ENCODE measurements at places on chromosomes 4 and X. TPM values are rescaled to one million over a fixed set of nuclear protein-coding genes. Genes with fewer than 3 reads are reported as not detected.

The ARMCX2 gene
- total RNA-seq = 36.3 TPM

The SLC6A8 gene
- 26.7 TPM for total RNA-seq

The NPY2R gene
- 0.09 TPM for total RNA-seq

The BTK gene
- 7.8 TPM for total RNA-seq

The GAGE1 gene
- total RNA-seq = not detected

The SRPX gene
- total RNA-seq = 110 TPM

The SSX1 gene
- not detected for total RNA-seq

The PF4V1 gene
- total RNA-seq = not detected

The TACC3 gene
- total RNA-seq = 16.1 TPM

The DMRTC1B gene
- total RNA-seq = not detected

The PSAPL1 gene
- not detected for total RNA-seq

GRCh38 chrX:132837126-132837525 lies 121.3 kb downstream of the HS6ST2 start:
- H3K4me1 ChIP-seq = no peaks in the 10 kb centered on the region
- no peaks in the 10 kb centered on the region for H3K27me3 ChIP-seq
- H3K36me3 ChIP-seq = no peaks in the 10 kb centered on the region
- no peak for DNase-seq

DNA sequence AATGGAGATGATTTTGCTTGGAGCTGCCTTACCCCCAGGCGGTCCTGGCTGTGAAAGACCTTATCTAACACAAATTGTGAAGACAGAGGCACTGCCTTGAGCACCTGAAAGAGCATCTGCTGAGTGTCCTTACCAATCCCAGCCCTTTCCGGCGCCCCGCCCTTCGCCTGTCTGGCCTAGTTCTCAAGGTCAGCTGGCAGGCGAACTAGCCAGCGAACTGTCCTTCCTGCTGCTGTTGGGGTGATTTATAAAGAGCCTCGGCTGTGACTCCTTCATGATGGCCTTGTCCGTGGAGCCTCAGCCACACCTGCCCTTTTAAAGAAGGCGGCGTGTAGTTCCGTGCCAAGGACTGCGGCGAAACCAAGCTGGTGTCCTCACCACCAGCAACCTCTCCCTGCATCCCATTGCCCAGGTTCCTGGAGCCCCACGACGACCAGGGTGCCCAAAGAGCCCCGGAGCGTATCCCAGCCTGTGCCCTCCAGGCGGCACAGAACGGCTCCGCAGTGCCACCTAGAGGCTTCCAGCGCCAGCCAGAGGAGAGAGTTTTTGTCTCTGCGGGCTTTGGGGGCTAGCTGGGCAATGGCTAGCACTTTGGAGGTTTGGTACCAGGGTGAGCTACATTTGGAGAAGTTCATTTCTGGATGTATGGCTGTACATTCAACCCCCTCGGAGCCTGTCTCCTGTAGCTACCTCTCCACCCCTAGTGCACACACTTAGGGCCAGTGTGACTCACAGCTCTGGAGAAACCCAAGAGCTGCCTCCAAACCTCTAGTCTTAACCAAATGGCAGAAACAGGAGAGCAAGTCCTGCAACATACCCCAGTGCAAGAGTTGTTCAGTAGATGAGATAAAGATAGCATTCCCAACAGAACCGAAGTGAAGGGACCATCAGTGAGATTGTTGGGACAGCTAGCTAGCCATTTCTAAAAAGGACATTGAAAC lies 36.8 kb upstream of the VMA21 start:
- no peak overlapping the region for H3K27ac ChIP-seq
- no peak overlapping the region for H3K4me3 ChIP-seq
- no peaks in the 10 kb centered on the region for H3K36me3 ChIP-seq
- no peaks in the 10 kb centered on the region for H3K4me1 ChIP-seq
- no peak for DNase-seq

DNA sequence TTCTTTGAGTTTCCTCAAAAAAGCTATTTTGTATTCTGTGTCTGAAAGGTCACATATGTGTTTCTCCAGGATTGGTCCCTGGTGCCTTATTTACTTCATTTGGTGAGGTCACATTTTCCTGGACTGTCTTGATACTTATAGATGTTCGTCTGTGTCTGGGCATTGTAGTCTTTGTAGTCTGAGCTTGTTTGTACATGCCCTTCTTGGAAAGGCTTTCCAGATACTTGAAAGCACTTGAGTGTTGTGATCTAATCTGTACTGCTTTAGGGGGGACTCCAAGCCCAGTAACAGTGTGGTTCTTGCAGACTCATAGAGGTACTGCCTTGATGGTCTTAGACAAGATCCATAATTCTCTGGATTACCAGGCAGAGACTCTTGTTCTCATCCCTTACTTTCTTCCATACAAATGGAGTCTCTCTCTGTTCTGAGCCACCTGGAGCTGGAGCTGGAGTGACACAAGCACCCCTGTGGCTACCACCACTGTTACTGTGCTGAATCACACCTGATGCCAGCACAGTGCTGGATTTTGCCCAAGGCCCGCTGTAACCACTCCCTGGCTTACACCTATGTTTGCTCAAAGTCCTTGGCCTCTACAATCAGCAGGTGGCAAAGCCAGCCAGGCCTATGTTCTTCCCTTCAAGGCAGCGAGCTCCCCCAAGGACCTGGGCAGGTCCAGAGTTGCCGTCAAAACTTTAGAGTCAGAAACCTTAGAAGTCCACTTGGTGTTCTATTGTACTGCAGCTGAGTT lies 72.3 kb upstream of the EFHC2 start:
- H3K27me3 ChIP-seq = no peaks in the 10 kb centered on the region
- H3K4me3 ChIP-seq = no peak overlapping the region
- DNase-seq = no peak

DNA sequence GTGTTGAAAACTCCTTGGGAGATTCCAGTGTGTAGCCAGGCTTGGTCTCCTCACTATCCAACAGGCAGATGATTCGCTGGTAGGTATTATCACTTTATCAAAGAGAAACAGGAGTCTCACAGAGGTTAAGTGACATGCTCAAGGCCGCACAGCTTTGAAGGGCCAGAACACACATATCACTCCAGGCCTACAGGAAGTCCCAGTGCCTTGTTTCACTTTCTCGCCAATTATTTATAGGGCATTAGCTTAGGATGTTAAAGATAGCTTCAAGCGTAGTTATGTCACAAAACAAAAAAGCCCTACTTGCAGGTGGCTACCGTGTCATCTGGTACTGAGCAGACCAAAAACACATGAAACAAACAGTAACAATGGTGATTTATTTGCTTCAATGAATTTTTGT lies 13.2 kb downstream of the ATP8A1 start:
- no peak for DNase-seq
- no peaks in the 10 kb centered on the region for H3K4me1 ChIP-seq
- H3K36me3 ChIP-seq = no peaks in the 10 kb centered on the region
- no peak overlapping the region for H3K4me3 ChIP-seq

DNA sequence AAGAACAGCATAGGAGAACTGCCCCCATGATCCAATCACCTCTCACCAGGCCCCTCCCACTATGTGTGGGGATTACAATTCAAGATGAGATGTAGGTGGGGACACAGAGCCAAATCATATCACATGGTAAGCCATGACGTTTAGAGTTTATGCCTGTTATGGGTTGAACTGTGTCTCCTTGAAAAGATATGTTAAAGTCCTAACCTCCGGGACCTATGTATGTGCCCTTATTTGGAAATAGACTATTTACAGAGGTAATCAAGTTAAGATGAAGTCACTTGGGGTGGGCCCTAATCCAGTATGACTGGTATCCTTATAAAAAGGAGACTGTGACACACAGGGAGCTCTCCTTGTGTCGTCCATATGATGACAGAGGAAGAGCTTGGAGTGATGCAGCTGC lies 25.2 kb upstream of the SLC2A9 start:
- DNase-seq = no peak
- no peak overlapping the region for H3K4me3 ChIP-seq
- no peaks in the 10 kb centered on the region for H3K4me1 ChIP-seq
- peaks cover 3% of the 10 kb centered on the region for H3K36me3 ChIP-seq
- no peak overlapping the region for H3K27ac ChIP-seq

GRCh38 chr4:165398570-165398969 lies 19.8 kb downstream of the CPE start:
- peaks cover 1% of the 10 kb centered on the region for H3K4me1 ChIP-seq
- no peaks in the 10 kb centered on the region for H3K36me3 ChIP-seq
- H3K4me3 ChIP-seq = no peak overlapping the region

- no peaks in the 10 kb centered on the region for H3K36me3 ChIP-seq
- no peaks in the 10 kb centered on the region for H3K27me3 ChIP-seq
- H3K27ac ChIP-seq = no peak overlapping the region
Measured at GRCh38 chr4:140154572-140154891, 548 bp upstream of the MAML3 start.

DNA sequence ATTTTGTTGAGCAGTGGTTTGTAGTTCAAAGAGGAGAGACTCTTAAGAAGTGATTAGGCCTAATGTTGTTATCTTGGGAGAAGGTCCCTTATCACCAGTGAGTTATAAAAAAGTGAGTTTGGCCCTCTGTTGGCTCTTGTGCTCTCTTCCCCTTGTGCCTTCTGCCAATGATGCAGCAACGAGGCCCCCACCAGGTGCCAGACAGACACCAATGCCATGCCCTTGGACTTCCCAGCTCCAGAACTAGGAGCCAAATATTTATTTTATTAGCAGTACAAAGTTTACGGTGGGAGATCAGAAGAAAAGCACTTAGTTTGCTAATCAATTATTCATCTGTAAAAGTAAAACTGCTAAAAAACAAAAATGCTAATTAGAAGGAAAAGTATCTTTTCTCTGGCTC lies 22.7 kb upstream of the NAAA start:
- H3K36me3 ChIP-seq = peaks cover 14% of the 10 kb centered on the region
- no peaks in the 10 kb centered on the region for H3K4me1 ChIP-seq
- DNase-seq = no peak
- no peak overlapping the region for H3K27ac ChIP-seq

- no peaks in the 10 kb centered on the region for H3K4me1 ChIP-seq
- no peaks in the 10 kb centered on the region for H3K36me3 ChIP-seq
- H3K27me3 ChIP-seq = no peaks in the 10 kb centered on the region
- no peak overlapping the region for H3K4me3 ChIP-seq
- H3K27ac ChIP-seq = no peak overlapping the region
Measured at GRCh38 chr4:108492816-108493595, 127.4 kb upstream of the RPL34 start.

DNA sequence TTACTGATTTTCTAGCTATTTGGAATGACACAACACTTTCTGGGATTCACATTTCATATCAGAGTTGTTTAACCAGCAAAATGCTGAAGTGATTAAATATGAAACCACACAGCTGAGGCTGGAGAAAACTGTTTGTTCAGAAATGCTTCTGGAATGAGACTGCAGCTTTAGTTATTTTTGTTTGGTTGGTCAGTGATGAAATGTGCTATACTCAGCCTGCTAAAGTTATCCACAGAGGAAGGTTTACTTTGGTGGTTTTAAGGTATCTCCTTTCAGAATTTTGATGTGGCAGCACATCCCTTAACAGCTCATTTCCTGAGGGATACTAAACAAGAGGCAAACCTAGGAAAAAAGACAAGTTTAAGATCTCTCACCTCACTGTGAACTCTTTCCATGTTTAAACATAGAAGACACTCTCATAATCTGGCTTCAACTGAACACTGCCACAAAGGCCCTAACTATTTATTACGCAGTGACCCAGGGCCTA lies 106.6 kb upstream of the PDE5A start:
- H3K36me3 ChIP-seq = no peaks in the 10 kb centered on the region
- H3K27me3 ChIP-seq = no peaks in the 10 kb centered on the region
- peak overlapping the region; percentile 86 for H3K27ac ChIP-seq
- peaks cover 7% of the 10 kb centered on the region for H3K4me1 ChIP-seq
- DNase-seq = no peak

- no peak overlapping the region for H3K27ac ChIP-seq
- DNase-seq = no peak
- no peak overlapping the region for H3K4me3 ChIP-seq
- no peaks in the 10 kb centered on the region for H3K4me1 ChIP-seq
- H3K36me3 ChIP-seq = peaks cover 2% of the 10 kb centered on the region
Measured at GRCh38 chr4:252065-252601, 53.1 kb downstream of the ZNF732 start.

DNA sequence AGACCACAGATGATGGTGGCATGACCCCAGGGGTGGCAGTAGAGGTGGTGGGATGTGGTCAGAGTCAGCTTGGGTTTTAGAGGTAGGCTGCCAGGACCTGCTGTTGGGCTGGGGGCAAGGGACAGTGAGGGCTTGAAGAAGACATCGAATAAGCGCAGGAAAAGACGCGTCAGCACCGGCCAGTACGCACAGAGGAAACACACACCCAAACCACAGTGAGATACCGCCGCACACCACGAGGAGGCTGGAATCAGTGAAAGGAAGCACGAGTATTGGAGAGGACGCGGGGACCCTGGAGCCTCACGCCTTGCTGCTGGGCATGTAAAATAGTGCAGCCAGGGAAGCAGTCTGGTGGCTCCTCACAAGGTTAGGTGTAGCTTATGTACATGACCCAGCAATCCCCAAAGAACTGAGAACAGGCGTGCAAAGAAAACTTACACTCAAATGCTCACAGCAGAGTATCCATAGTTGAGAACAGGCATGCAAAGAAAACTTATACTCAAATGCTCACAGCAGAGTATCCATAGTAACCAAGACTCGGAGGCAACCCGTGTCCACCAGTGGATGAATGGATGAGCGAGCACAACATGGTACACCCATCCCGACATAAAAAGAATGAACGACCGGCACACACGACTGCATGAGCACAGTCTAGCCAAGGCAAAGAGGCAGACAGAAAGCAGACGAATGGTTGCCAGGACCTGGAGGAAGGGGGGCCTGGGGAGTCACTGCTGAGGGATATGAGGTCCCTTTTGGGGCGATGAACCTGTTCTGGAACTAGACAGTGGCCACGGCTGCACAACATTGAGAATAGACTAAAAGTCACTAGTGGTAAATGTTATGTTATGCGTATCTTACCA lies 13.3 kb downstream of the PDZD4 start:
- H3K27me3 ChIP-seq = no peaks in the 10 kb centered on the region
- no peak overlapping the region for H3K4me3 ChIP-seq
- H3K36me3 ChIP-seq = no peaks in the 10 kb centered on the region
- peak; percentile 36 for DNase-seq
- H3K4me1 ChIP-seq = no peaks in the 10 kb centered on the region
- no peak overlapping the region for H3K27ac ChIP-seq

GRCh38 chrX:128396601-128397000 lies 344.4 kb upstream of the ACTRT1 start:
- no peaks in the 10 kb centered on the region for H3K4me1 ChIP-seq
- H3K4me3 ChIP-seq = no peak overlapping the region
- H3K27me3 ChIP-seq = no peaks in the 10 kb centered on the region
- no peaks in the 10 kb centered on the region for H3K36me3 ChIP-seq

DNA sequence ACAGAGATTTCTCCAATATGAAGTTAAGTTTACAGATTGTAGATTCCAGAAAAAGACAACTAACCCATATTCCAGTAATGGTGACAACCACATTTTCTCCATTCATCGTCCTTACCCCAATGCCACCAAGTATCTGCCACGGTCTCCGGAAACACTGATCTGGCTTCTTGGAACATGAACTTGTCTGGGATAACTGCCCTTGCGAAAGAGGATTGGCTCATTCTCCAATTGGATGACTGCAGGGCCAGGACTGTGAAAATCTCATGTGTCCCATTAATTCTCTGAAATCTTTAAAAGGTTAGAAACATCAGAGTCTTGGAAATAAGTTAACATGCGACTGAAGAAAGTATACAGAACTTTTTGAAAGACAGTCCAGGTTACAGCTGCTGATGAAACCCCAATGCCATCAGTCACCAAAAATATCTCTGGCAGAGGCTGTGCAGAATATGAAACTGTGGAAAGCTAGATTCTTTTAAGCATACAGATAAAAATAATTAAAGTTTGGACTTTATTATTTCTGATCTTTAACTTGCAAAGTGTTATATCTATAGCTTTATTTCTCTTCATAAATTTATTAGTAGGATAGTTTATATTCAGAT lies 496.9 kb downstream of the PPARGC1A start:
- no peak overlapping the region for H3K27ac ChIP-seq
- no peaks in the 10 kb centered on the region for H3K27me3 ChIP-seq
- DNase-seq = no peak
- no peaks in the 10 kb centered on the region for H3K36me3 ChIP-seq
- H3K4me3 ChIP-seq = no peak overlapping the region

Data from aorta (tissue), 5 donors.